ENCODE measurements at places on chromosomes 11 and 22.

DNA sequence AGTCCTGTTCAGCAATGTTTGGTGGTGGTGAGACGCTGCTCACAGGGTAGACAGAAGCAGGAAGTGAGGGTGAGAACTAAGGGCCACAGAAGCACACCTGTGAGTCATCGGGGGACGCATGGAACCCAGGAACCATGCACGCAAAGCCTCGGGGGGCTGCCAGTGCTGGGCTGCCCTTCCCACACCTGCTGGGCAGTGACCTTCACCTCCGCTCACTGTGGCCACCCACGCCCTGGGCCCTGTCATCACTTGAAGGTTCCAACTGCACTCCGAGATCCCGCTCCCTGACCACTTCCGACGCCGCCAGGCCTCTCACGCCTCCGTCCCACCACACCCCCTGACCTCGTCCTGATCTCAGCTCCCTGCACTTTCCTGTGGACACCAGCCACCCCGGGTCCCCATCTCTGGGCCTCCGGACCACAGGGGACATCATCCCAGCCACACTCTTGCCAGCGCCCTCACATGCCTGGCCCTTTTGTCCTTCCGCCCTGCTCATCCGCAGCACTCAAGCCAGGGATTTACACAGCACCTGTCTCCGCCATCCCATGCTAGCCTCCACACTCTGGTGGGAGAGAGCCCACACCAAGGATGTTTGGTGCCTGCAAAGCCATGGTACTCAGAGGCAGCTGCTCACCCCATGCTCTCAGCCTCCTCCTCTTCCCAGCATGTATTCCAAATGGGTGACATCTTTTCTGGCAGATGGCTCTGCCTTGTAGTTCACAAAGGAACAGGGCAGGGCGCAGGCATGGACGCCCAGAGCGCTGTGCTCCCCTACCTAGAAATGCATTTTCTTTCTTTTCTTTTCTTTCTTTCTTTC, 23.1 kb upstream of the ATXN10 start:
- DNase-seq, result no peak

- peak; percentile 33 for DNase-seq
Measured at GRCh38 chr11:75524665-75525432, 892 bp downstream of the GDPD5 start.

GRCh38 chr22:50341977-50342650, 1.0 kb upstream of the PPP6R2 start:
- peak; percentile 75 for DNase-seq

DNA sequence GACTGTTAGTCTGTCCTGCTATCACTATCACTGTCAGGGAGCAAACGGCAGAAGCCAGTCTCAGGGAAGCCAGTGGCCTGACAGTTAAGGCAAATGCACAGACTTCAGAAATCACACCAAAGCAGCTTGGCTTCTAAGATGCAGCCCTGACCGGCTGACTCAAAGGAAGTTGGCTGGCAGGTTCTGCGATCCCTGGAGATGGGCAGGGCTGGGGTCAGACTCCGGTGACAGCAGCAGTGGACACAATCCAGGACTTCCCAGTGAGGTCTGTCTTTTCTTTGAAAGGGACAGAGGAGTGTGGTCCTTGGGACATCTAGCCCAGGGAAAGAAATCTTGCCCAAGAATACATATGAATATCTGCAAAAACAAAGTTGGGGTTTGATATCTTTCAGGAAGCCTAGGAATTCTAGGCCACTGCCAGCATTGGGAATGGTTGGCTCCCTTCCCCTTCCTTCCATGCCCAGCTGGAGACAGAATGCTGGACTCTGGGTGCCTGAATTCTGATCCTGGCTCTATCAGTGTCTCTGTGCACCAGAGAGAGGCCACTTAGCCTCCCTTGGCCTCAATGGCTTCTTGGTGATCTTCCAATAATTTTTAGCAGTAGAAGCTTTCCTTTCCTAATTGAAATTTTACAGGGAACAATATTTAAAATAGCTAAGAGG, 108.9 kb downstream of the KIRREL3 start:
- no peak for DNase-seq

- no peak for DNase-seq
Measured at GRCh38 chr22:23237201-23237798, 57.0 kb downstream of the BCR start.

DNA sequence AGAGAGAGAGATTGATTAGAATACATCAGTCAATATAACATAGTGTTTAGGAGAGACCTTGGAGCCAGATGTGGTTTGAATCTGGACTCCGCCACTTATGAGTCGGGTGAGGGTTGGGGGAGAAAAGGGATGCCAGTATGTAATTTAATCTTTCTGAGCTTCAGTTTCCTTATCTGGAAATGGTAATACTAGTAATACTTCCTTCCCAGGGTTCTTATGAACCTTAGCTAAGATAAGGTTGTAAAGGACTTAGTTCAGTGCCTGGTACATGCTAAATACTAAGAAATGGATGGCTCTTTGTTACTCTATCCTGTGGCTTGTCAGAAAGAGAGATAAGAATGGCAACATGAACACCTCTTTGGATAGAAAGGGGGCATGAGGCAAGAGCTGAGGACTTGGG, 226.1 kb upstream of the NARS2 start:
- DNase-seq, result no peak

GRCh38 chr11:4551346-4551979, 6.5 kb downstream of the OR52M1 start:
- DNase-seq, result no peak

DNA sequence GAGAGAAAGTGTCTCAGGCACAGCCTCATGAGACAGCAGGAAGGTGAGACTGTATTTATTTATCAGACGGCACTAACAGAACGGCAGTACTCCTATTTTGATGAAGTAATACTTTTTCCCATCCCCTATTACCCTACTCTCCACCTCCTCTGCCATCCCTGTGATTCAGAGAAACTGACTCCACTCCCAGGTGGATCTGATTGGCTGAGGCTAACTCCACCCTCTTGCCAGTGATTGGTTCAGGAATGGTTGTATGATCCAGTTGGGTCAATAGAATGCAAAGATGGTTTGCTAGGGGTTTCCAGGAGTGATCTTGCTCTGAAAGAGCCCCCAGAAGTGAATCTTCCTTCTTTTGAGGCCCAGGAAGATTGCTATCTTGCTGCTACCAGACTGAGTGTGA, 65.9 kb upstream of the RCN1 start:
- DNase-seq, result no peak

DNA sequence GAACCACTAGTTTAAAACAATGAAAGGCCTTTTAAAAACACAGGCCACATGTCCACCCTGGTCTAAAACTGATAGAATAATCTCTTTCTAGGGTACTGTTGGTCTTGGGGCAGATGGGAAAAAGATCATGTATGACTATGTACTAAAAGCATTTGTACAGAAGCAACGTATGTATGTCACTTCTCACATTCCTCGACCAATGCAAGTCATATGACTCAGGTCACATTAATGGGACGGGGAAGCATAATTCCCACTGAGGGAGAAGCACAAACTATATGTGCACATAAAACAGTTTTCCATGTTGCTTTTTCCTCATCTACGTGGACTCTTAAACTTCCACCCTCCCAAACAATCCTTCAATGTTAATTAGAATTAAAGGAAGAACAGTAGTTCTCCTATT, 32.2 kb upstream of the GAB2 start:
- no peak for DNase-seq

DNA sequence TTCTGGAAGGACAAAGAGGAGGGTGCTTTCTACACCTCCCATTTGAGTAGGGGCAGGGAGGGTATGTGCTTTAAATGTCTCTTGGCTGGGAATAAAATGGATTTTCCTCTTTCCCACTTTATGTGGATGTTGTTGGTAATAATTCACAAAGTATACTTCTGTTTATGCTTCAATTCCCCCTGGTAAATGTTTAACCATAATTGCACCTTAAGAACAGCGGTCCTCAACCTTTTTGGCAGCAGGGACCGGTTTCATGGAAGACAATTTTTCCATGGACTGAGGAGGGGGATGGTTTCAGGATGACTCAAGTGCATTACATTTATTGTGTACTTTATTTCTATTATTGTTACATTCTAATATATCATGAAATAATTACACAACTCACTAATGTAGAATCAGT, 4.0 kb upstream of the TP53AIP1 start:
- DNase-seq, result no peak

- DNase-seq, result no peak
Measured at GRCh38 chr11:122758974-122759373, 79.3 kb upstream of the CRTAM start.

GRCh38 chr22:40817737-40818136, 1.4 kb downstream of the SLC25A17 start:
- DNase-seq, result no peak

- DNase-seq, result no peak
Measured at GRCh38 chr11:112844517-112844916, 116.7 kb upstream of the NCAM1 start.
